ENCODE measurements at places on chromosomes 2 and 18.

GRCh38 chr2:152549423-152549822, 167.8 kb downstream of the PRPF40A start:
- DNase-seq: no peak

DNA sequence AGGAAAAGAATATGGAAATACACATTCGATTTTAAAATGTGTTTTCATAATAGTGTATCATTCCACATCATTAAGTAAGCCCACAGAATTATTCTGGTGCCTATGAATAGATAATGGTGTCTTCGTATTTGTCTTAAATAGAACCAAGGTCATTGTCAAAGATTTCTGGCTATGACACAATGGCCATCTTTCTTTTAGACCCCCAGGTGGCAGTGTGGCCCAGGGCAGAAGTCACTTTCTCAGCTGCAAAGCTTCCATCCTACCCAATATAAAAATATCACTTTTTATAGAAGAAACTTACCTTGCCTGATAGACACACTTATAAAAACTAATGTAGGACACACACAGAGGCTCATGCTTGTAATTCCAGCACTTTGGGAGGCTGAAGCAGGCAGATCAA, 57.5 kb downstream of the ZRANB3 start:
- peak; percentile 10 for DNase-seq

- no peak for DNase-seq
Measured at GRCh38 chr2:163801486-163801885, 65.7 kb upstream of the FIGN start.

DNA sequence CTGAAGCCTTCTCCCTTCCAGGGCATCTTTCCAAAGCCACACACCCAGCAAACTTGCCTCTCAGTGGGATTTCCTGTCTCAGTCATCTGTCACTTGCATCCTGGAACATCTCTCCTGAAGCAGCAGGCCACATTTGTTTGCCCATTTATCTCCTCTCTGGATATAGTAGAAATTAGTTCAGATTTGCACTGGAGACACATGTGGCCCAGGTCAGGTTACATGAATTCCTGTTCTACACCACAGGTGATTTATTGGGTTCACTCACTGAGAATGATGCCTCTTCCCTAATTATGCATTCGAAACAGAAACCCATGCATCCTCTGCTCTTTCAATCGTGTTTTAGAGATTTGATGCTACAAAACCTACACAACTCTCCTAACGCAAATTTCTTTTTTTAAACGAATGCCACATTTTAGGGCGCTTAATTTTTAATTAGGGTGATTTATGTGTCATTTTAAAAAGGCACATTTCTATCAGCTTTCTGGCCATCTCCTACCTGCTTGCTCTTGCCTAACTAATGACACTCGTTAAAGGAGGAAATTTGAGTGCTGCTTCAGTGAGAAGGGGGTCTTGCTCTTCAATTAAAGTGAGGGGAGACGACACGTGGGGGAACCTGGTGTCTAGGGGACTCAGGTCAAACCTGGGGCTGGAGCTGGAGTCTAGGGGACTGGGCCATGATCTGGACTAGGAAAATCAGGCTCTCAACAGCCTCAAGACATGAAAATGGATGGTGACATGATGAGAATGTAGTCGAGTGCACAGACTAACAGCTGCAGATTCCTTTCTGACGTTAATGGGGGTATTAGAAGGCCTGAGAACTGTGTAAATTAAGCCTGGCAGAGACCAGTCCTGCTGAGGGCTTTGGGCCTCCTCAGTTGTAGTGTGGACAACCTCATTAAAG, 221.4 kb downstream of the CLIP4 start:
- no peak for DNase-seq

DNA sequence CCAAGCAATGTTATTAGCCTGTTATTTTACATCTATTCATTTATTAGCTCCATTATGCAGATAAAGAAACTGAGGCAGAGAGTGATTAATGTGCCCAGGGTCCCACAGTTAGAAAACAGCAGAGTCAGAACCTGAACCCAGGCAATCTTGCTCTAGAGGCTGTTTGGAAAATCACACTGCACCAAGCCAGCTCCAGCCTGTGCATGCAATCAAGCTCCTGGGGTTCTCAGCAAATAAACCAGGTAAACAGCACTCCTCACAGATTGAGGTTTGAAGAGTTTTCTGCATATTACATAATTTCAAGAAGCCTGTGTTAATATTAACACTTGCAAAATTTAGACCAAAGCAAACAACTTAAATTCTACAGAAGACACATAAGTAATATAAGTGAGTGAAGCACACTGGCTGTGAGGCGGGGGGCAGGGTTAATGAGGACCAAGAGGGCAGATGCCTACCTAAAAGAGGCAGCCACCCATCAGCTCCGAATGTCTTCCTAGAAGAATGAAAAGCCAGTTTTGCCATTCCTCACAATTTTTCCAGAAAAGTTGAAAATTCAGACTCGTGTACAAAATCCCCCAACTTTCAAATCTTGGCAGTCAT, 35.4 kb downstream of the CACNB4 start:
- no peak for DNase-seq

DNA sequence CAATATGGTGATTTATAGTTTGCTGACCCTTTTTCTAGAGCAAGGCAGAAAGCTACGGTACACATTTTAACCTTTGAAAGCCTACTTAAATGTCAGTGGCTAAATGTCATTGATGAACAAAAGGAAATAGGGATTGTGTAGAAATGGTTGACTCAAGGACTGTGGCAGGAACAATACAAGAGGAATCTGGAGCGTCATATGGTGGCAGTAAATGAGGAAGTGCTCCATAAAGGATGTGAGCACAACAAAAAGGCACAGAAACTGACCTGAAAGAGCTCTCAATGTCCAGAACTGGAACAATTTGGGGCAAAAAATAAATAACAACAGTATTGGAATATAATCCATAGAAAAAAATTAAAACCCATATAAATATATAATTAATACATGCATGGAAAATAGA, 443.9 kb upstream of the VRK2 start:
- no peak for DNase-seq

DNA sequence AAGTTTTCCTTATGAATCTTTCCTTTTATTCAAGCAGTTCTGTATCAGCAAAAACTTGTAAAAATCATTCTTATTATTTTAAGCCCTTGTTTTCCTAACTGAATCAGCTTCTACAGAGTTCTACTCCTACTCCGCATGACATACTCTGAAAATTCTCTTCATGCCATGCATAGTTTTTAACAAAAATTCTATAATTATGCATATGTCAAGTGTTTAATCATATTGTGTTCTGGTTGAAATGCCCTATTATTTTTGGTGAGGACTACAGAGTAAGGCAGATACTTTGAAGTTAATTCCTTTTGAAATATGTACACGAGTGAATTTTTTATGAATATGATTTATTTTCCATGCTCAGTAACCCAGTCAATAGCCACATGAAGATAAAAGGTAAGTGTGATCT, 28.8 kb downstream of the ANKRD30B start:
- DNase-seq: no peak

GRCh38 chr2:63834401-63834800, 7.3 kb upstream of the UGP2 start:
- peak; percentile 35 for DNase-seq

GRCh38 chr2:39947294-39948015, 168.4 kb upstream of the THUMPD2 start:
- DNase-seq: no peak

- DNase-seq: no peak
Measured at GRCh38 chr18:10414293-10414842, 40.1 kb upstream of the APCDD1 start.

DNA sequence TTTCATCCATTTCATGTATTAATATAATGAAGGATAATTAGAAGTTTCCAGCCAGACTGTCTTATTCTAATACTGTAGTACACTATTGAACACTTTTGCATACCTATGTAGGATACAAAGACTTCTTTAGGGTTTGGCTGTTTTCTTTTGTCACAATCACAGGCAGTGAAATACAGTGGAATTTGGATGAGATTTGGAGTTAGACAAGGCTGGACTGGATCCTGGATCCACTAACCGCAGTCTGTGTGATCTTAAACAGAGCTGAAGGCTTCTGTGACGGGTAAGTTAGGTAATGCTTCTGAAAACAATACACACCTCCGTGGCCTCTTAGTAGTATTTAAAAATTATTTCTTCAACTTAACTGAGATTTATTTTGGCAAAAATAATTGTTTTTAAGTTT, 1128.6 kb upstream of the CDH2 start:
- no peak for DNase-seq

- no peak for DNase-seq
Measured at GRCh38 chr2:3769766-3770165, 66.4 kb downstream of the DCDC2C start.

GRCh38 chr2:121903037-121903689, 147.7 kb downstream of the TSN start:
- DNase-seq: no peak

DNA sequence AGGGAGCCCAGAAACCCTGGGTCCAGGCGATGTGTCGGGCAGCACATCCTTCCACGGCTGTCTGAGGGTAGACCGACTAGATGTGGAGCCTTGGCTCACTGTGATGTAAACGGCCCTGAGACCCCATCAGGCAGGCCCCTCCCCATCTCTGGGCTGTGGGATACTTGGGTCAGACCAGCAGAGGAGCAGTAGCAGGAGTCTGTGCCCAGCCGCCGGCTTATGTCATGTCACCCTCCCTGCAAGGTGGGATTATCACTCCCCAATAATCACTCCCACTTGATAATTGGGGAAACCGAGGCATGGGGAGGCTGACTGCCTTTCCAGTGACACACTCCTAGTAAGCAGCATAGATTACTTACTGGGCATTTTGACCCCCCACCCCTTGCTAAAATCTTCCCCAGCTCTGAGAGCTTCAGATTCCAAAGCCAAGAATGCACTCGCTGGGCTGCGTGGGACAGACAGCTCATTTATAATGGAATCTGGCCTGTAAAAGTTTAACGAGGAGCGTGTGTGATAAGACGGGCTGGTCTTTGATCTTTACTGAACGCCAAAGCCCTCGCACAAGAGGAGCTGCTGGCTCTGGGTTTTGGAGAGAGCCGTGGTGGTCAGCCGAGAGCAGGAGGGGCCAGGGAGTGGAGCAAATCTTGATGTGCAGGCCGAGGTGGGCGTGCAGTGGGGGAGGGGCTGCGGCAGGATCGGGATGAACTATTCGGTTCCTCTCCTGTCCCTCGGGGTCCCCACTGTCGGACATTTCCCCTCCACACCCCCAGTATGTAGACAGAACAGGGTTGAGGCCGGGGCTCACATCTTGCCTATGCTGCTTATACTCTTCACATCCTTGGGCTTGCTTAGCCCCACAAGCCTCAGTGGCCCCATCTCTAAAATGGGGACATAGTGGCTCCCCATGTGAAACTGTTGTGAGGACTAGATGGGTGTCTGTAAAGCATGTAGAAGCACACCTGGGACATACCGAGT, 200.0 kb downstream of the GLI2 start:
- no peak for DNase-seq

DNA sequence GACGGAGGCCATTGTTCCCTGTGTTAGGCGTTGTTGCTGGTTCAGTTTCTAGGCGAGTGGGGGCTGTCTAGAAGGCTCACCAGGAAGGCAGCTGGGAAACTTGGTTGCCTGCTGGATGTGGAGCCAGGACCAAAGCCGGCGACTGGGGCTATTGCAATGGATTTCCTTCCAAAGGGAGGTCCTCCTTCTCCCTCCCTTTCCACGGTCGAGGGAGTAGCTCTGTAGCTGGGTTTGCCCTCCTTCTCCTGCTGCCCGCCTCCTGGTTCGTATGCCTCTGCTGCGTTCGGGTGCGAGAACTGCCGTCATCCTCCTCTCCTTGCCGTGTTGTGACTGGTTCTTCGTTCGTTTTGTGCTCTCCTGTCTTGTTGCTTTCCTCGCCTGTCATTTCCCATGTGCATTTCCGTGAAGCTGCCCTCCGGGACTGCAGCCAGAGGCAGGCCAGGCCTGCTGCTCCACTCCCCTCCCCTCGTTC, 203.4 kb downstream of the NEDD4L start:
- no peak for DNase-seq

DNA sequence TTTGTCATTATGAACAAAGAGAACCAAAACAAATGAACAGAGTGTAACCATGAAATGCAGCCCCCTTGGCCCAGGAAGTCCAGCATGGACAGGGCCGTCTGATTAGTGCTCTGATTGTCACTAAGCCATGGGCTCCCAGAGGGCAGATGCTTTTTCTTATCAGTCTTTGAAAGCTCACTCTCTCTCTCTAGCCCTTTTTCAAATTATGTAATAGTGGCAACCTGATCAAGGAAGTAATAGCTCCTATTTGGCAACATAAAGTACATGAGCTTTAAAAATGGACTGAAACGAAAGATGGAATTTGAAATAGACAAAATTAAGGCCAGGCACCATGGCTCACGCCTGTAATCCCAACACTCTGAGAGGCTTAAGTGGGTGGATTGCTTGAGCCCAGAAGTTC, 32.4 kb upstream of the EPG5 start:
- DNase-seq: no peak

DNA sequence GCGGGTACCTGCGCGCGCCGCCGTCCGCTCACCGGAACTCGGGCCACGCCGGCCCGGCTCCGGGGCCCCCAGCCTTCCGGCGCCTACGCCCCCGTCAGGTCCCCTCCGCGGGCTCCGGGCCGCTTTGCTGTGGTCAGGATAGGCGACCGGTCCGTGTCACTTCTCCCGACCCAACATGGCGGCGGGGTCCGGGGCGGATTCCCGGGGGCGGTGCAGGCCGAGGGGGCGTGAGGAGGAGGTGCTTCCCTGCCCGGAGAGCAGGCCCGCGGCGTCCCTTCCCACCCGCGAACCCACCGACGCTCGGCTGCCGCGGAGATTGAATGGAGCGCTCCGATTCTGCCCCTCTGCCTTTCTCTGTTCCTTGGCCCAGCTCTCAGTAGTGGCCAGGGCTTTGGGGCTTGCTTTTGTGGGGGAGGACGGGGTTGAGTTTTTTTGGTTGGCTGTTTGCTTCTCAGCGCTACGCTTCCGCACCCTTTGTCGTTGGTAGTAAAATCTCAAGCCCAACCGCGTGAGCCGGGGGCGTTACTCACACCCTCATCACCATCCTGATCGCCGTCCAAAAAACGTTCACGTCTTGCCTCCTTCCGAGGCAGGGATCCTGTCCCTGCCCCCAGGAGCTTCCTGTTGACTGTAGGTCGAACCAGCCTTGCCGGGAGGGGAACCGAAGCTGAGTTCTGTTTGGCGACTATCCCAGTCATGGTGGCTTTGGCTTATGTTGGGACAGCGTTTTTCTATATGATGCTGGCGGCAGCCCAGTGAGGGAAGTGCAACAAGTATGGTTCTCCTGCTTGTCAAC, 532 bp upstream of the YES1 start:
- peak; percentile 76 for DNase-seq

- DNase-seq: no peak
Measured at GRCh38 chr2:47300081-47300480, 102.9 kb upstream of the MSH2 start.

GRCh38 chr18:44602380-44602779, 78.3 kb upstream of the SETBP1 start:
- DNase-seq: no peak

All from NCI-H2081 (cell line).